ENCODE measurements at places on chromosomes 3 and 15.
A peak's percentile ranks its signal among the peaks of the same experiment; 100 is the strongest.

DNA sequence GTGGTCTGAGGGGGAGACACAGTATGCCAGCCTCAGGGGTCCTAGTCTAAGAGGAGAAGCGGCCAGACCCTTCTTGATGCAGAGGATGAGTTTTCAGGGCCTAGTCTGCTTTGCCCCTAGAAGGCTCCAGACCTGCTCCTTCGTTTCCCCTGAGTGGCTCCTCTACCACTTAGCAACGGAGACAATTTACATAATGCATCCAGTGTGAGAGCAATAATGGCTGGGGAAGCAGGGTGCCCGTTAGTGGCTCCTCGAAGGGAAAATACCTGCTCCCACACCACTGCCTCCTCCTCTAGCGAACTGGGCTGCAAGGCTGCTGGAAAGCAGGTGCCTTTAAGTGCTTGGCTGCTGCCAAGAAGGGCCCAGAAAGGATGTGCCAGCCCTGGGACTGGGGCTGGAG is 38.9 kb downstream of the CACNA2D2 start:
- no peak for DNase-seq

GRCh38 chr3:48222616-48223513 is at the start of gene CAMP:
Gene CAMP (plus strand): TSS chr3:48223495. CDS start chr3:48223512, 17 bp downstream.
- no peak for DNase-seq

GRCh38 chr15:101165905-101166471 is 85.9 kb downstream of the CHSY1 start:
- no peak for DNase-seq

GRCh38 chr3:111936967-111937366 is 41.9 kb upstream of the ABHD10 start:
- DNase-seq = no peak

DNA sequence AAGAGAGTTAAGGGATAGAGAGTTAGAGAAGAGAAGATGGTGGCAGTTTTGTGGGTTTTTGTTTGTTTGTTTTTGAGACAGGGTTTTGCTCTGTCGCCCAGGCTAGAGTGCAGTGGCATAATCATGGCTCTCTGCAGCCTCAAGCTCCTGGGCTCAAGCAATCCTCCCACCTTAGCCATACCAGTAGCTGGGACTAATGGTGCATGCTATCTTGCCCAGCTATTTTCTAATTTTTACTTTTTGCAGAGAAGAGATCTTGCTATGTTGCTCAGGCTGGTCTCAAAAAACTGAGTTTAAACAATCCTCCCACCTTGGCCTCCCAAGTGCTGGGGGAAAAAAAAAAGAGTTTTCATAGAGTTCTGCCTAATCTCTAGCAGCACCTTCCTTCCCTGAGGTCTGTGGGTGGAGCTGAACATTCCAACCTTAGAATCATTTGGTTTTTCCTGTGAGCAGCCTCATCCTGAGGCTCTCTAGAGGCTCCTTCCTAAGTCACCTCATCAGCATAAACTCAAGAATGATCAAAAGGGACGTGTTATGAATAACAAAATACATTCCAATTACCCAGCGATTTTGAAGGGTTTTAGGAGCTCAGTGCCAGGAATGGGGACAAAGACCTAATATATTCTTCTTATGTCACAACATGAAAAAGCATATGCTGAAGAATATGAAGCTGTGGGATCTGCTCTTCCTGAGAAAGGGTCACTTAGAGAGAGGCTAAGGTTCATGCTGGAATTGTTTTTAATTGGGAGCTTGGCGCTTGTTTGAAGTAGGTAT is 180.6 kb downstream of the LSAMP start:
- no peak for DNase-seq

- DNase-seq = no peak
These were observed 20.6 kb upstream of the SPTBN5 start for GRCh38 chr15:41914411-41914810.

DNA sequence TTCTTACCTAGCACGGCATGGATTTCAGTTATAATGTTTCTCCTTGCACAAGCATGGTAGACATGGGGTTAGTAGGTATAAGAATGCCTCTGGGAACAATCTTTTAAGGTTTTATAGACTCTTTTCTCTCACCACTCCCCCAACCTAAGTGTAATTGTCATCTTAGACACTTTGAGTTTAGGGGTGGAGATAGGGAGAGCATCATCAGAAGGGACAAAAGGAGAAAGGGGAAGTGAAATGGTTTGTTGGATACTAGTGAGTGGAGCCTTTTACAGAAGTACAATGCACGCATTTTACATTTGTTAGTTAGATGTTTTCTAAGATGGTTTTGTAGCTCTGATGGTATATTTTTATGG is 189.2 kb downstream of the TP63 start:
- no peak for DNase-seq

GRCh38 chr15:25784876-25785640 is 78.1 kb downstream of the ATP10A start:
- DNase-seq = peak; percentile 89

GRCh38 chr15:34603095-34603494 is 19.6 kb upstream of the GOLGA8B start:
- DNase-seq = no peak

All from AG04449 (cell line).